ENCODE measurements at places on chromosomes 4 and X. TPM values are rescaled to one million over a fixed set of nuclear protein-coding genes. Genes with fewer than 3 reads are reported as not detected.

DNA sequence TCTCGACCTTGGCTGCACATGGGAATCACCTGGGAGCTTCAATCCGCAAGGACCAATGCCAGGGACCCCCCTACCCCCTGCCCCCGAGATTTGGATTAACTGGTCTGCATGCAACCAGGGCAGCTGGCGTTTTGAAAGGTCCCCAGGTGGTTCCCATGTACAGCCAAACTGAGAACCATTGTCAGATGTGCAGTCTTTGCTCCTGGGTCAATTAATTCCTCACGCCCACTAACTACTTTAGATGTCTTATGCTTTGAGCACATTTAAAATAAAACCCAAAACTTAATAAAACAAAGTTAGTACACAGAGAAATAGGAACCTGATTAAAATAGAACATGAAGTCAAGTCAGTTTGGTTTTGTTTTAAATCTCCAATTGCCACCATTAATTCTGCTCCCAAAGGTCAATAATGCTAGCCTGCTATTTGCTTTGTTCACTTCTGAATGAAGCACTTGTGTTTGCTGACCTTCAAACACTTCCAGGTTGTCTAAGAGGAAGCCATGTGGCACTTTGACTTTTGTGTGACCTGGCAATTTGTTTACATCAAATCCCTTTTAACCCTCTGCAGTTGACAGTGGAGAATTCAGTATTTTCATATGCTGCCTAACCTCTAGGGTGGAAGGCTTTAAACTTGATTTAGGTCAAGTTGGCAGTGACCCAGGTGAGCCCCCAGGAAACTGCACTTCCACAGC, 27.2 kb upstream of the TMSB4X start:
- DNase-seq = no peak

DNA sequence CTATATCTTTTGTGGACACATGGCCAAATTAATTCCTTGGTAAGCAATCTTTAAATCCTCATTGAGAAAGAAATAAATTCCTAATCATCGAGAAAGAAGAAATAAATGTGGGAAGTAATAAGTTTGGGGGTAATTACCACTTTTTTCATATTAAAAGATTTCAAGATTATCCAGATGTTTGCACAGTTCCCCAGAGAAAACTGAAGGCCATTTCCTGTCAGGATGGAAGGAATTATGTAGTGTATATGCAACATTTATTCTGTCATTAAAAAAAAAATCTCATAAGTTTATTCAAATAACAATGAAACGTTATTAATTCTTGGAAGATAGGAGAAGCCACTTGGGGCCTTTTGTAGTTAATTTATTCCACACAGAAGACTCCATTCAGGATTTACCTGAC, 385.6 kb upstream of the NR3C2 start:
- DNase-seq = no peak

- no peak for DNase-seq
These were observed 58.9 kb downstream of the TMEM154 start for GRCh38 chr4:152620915-152621314.

DNA sequence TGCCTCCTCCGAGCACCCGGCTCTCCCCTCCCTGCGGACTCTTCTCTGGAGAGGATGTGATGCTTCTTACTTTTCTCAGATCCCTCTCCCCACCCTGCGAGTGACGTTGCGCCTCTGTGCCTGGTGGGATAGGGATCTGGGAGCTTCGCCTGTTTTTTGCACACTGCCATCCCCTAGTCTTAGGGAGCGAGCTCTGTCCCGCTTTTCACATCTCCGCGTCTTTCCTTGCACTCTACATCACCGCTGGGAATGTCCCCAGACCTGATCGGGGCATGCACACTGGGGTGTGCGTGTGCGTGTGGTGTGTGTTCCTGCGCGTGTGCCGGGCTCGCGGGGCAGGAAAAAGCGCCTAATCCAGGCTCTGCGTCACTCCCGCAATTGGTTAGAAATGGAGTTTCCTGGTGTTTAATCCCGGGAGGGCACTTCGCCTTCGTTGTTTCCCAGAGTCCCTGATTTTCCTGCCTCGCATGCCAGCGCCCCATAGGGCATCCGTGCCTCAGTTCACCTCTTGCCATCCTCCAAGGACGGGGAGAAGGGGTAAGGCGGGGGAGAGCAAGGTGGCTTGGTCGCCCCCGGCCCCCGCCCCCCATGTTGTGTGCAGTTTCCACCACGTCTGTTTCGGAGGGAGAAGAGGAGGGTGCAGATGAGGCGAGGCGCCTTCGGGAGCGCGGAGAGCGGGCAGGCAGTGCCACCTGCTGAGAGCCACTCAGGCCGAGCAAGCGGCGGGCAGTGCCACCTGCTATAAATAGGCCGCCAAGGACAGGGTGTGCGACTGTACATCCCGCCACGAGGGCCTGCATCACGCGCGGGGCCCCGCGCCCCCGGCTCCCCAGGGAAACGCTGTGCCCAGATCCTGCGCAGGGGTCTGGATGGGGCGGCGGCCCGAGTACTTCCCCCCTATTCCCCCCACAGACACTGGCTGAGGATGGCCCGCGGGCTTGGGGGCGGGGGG, 759 bp upstream of the TBC1D1 start:
- DNase-seq = no peak

The TSR2 gene
- 31.5 TPM for total RNA-seq

The GSTCD gene
- 7.4 TPM for total RNA-seq
